ENCODE measurements at places on chromosomes 1 and 21. TPM values are rescaled to one million over a fixed set of nuclear protein-coding genes. Genes with fewer than 3 reads are reported as not detected.

GRCh38 chr1:66137235-66137634 lies 344.5 kb downstream of the PDE4B start:
- DNase-seq = no peak

GRCh38 chr1:65497256-65497830 lies 76.9 kb downstream of the LEPR start:
- DNase-seq = no peak

DNA sequence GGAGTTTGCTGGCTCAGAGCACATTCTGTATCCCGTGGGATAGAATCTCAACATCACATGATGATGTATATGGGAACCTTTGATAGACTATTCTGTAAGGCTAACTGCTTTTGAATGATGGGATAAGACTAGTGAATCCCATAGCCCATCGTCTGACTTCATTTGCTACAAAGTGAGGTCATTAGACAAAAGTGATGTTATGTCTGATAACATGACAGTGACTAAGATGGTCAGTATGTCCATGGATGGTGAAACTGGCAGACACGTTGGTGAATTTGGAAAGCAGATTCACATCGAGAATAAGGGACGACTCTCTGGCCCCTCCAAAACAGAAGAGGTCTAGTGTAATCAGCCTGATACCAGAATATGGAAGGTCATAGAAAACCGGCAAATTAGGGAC lies 108.4 kb downstream of the HHAT start:
- DNase-seq = no peak

DNA sequence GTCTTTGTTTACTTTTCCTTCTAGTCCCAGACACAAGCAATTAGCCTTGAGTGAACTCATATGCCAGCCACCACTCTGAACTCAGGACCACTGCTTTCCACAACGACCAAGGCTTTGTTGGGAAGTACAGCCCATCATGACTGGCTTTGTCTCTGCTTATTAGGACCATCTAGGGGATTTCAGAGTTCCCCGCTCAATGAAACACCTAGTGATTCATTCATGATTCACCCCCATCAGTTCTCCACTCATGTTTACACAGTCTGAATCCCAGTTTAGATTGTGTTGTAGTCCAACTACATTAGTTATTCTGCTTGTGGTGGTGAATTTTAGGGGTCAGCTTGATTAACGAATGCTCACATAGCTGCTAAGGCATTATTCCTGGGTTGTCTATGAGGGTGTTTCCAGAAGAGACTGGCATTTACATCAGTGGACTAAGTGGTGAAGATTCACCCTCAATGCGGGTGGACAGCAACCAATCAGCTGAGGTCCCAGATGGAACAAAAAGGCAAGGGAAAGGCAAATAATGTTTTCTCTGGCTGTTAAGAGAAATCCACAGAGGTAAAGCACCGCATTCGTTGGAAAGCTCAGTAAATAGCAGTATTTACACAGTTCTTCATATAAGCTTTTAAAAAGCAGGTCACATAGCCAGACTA lies 122.7 kb downstream of the RGS21 start:
- DNase-seq = no peak

The SIM2 gene
- total RNA-seq = 0.42 TPM

- no peak for DNase-seq
Measured at GRCh38 chr1:1433804-1434130, 1.7 kb upstream of the VWA1 start.

- DNase-seq = no peak
Measured at GRCh38 chr1:33899746-33900145, 35.9 kb downstream of the HMGB4 start.

The SLC30A7 gene
- 14.0 TPM for total RNA-seq

All from esophagus muscularis mucosa (tissue), 4 donors.